ENCODE measurements at places on chromosomes 6 and 20.
A peak's percentile ranks its signal among the peaks of the same experiment; 100 is the strongest.

DNA sequence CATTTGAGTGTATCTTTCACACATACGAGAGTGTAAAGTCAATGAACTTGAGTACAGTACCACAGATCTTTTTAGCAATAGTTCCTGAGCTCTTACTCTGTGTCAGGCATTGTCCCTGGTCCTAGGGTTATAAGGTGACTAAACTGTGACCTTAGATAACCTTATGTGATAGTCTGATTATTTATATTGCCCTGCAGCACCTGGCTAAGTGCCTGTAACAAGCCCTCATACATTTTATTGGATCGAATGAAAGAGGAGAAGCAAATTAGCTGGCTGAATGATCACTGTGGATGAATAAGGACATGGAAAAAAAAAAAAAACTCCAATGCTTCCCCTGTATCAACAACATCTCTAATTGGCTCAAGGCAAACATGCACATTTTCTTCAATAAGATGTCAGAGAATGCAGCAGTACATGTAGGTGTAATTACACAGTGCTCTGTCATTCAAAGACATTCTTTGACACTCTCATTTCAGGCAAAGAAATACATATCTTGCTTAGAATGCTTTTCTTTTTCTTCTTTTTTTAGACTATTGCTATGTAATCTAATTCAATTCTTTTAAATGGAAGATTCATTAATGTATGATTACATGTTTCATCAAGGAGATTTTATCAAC is 153.4 kb downstream of the PHACTR1 start:
- H3K4me1 ChIP-seq, result no peaks in the 10 kb centered on the region
- peaks cover 7% of the 10 kb centered on the region for H3K27me3 ChIP-seq
- H3K36me3 ChIP-seq, result no peaks in the 10 kb centered on the region
- no peak for DNase-seq

DNA sequence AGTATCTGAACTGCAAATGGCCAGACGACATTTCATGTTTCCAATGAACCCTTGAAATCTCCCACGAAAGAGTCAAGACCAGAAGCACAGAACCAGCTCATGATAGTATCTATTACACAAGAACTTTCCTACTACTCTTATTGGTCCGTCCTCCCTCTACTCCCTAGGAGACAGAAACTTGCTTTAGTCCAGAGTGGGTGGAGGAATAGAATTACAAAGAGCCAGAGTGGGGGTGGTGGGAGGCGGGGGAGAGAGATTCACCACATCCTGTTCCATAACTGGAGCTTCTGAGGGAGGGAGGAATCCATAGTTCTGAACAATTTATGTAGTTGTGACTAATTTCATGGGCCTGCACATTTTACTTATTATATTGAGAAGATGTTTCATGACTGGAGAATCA is 18.5 kb upstream of the WFDC10A start:
- H3K27me3 ChIP-seq, result no peaks in the 10 kb centered on the region
- no peak overlapping the region for H3K4me3 ChIP-seq
- H3K4me1 ChIP-seq, result no peaks in the 10 kb centered on the region
- no peak overlapping the region for H3K27ac ChIP-seq
- H3K36me3 ChIP-seq, result no peaks in the 10 kb centered on the region

GRCh38 chr20:10654630-10655029 is 19.2 kb downstream of the JAG1 start:
- H3K27me3 ChIP-seq, result no peaks in the 10 kb centered on the region
- peak overlapping the region; percentile 80 for H3K27ac ChIP-seq
- peaks cover 99% of the 10 kb centered on the region for H3K4me1 ChIP-seq
- DNase-seq, result no peak

DNA sequence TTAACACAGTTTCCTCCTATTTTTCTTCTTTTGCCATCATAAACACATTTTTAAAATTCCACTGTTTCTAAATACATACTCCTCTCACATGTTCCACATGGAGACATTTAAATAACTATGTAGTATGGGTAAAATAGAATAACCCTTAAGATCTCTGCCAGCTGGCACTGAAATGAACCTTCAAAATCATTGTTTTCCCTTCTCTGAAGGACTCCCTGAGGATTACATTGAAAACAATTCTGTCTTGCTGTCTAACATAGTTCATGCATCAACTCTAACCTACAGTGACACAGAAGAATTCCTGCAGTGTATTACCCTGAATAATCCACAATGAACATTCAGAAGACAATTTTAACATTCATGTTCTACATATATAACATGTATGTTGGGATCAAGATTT is 1361.8 kb upstream of the CITED2 start:
- H3K27ac ChIP-seq, result no peak overlapping the region
- no peak overlapping the region for H3K4me3 ChIP-seq
- no peak for DNase-seq
- H3K27me3 ChIP-seq, result no peaks in the 10 kb centered on the region

DNA sequence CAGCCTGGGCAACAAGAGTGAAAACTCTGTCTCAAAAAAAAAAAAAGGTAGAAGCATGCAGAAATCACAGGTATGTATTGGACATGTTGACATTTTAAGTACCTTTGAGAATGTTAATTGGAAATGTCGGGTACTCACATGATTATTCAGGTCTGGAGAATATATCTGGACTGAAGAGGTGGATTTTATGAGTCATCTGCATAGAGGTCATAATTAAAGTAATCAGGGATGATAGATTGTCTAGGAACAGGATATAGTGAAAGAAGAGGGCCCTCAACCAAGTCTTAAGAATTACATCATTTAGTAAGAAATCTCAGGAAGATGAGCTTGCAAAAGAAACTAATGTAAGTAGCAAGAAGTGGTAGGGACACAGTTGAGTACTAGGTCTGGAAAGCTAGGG is 212.5 kb downstream of the UTRN start:
- peaks cover 5% of the 10 kb centered on the region for H3K4me1 ChIP-seq
- H3K27ac ChIP-seq, result no peak overlapping the region
- no peaks in the 10 kb centered on the region for H3K27me3 ChIP-seq
- no peak overlapping the region for H3K4me3 ChIP-seq
- H3K36me3 ChIP-seq, result peaks cover 95% of the 10 kb centered on the region
- no peak for DNase-seq

- H3K4me1 ChIP-seq, result peaks cover 20% of the 10 kb centered on the region
- H3K36me3 ChIP-seq, result no peaks in the 10 kb centered on the region
- H3K27ac ChIP-seq, result no peak overlapping the region
- no peak for DNase-seq
Observed at GRCh38 chr6:4812068-4812467, 35.9 kb downstream of the CDYL start.

DNA sequence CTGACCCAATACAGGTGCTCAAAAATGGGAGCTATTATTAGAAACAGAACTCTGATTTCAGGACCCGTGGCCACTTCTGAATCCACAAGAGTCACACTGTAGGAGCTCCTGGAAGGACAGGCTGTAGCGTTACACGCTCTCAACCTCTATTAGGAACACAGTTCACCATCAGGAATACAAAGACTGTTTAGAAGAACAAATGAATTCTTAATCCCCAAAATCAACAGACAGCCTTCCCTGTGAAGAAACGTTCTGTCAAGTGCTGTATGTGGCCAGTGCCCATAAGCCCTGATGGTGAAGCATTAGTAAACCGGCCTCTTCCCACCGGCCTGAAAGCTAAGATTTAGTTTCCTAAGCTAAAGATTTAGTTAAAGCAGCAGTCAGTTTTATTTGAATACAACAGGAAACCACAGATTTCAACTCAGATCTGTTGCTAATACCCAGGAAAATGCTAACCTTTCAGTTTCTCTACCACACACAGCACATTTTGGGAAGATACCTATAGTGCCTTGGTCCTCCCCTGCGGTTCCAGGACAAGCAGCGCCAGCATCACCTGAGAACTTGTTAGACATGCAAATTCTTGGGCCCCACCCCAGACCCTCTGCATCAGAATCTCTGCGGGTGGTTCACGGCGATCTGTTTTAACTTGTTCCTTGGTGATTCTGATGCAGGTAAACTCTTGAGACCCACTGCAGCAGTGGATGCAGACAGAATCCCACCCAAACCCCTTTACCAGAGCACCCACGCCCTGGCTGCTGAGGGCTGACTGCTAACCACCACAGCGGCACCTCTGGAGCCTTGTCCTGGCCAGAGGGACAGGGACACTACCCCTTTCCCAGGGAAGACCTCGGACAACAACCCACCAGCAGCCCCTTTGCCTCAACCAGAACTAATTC is 33.4 kb downstream of the MTRES1 start:
- peaks cover 12% of the 10 kb centered on the region for H3K4me1 ChIP-seq
- no peaks in the 10 kb centered on the region for H3K27me3 ChIP-seq
- no peak overlapping the region for H3K27ac ChIP-seq
- H3K4me3 ChIP-seq, result no peak overlapping the region
- no peak for DNase-seq
- H3K36me3 ChIP-seq, result no peaks in the 10 kb centered on the region

DNA sequence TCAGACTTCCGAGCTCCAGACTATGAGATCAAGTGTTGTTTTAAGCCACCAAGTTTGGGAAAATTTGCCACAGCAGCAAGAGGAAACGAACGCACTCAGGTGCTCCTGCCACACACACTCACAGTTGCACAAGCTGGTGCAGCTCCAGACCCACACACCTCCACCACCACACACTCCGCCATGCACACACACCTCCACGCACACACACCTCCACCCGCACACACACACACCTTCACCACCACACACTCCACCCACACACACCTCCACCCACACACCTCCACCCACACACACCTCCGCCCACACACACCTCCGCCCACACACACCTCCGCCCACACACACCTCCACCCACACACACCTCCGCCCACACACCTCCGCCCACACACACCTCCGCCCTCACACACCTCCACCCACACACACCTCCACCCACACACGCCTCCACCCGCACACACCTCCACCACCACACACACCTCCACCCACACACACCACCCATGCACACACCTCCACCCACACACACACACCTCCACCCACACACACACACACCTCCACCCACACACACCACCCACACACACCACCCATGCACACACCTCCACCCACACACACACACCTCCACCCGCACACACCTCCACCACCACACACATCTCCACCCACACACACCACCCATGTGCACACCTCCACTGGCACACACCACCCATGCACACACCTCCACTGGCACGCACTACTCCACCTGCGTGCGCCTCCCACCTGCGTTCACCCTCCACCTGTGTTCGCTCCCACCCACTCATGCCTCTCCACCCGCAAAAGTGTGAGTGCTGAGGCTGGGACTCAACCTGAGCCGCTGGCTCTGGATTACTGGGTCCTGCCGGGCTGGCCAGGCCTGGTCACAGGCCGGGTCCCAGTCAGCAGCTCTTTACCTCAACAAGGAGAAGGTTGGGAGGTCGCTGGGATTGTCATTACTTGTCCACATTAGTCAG is 175.6 kb downstream of the BMP7 start:
- no peaks in the 10 kb centered on the region for H3K36me3 ChIP-seq
- H3K4me3 ChIP-seq, result no peak overlapping the region
- peaks cover 13% of the 10 kb centered on the region for H3K27me3 ChIP-seq
- no peaks in the 10 kb centered on the region for H3K4me1 ChIP-seq

- H3K27me3 ChIP-seq, result no peaks in the 10 kb centered on the region
- DNase-seq, result no peak
- H3K36me3 ChIP-seq, result no peaks in the 10 kb centered on the region
- no peaks in the 10 kb centered on the region for H3K4me1 ChIP-seq
Observed at GRCh38 chr6:144178323-144178722, 28.0 kb downstream of the STX11 start.

GRCh38 chr6:55778705-55779104 is 96.7 kb downstream of the BMP5 start:
- no peaks in the 10 kb centered on the region for H3K4me1 ChIP-seq
- no peaks in the 10 kb centered on the region for H3K27me3 ChIP-seq
- no peak overlapping the region for H3K27ac ChIP-seq

GRCh38 chr6:129644567-129645015 is 65.4 kb downstream of the ARHGAP18 start:
- H3K4me1 ChIP-seq, result peaks cover 38% of the 10 kb centered on the region
- DNase-seq, result no peak
- H3K36me3 ChIP-seq, result peaks cover 5% of the 10 kb centered on the region
- H3K4me3 ChIP-seq, result no peak overlapping the region
- H3K27ac ChIP-seq, result peak overlapping the region; percentile 72

- no peaks in the 10 kb centered on the region for H3K27me3 ChIP-seq
- DNase-seq, result no peak
- H3K4me3 ChIP-seq, result no peak overlapping the region
- H3K27ac ChIP-seq, result no peak overlapping the region
- H3K36me3 ChIP-seq, result no peaks in the 10 kb centered on the region
Observed at GRCh38 chr20:8116067-8116811, 15.8 kb upstream of the PLCB1 start.

DNA sequence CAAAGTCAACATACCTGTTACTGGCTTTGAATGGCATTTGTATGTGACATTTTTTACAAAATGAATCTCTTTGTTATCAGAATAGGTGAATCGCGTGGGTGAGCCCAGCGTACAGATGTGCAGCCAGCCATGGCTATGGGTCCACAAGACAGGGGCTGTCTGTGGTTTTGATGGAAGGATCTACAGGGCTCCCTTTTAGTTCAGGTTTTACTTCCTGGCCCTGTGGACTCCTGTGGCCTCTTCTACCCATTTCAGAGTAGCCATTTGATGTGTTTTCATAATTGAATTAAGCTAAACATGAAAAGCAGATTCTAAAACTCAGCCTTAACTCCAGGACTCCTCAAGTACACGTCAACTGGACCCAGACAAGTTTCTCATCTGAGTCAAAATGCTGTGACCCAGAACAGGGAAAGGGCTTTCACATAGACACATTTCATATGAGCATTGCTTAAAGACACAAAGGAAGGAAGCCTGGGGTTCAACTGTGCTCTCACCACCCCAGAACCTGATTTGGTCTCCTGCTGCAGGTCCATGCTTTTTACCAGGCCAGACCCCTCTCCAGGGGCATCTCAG is 105.3 kb upstream of the NAA20 start:
- H3K4me3 ChIP-seq, result no peak overlapping the region
- H3K4me1 ChIP-seq, result peaks cover 74% of the 10 kb centered on the region
- no peaks in the 10 kb centered on the region for H3K36me3 ChIP-seq
- no peaks in the 10 kb centered on the region for H3K27me3 ChIP-seq

DNA sequence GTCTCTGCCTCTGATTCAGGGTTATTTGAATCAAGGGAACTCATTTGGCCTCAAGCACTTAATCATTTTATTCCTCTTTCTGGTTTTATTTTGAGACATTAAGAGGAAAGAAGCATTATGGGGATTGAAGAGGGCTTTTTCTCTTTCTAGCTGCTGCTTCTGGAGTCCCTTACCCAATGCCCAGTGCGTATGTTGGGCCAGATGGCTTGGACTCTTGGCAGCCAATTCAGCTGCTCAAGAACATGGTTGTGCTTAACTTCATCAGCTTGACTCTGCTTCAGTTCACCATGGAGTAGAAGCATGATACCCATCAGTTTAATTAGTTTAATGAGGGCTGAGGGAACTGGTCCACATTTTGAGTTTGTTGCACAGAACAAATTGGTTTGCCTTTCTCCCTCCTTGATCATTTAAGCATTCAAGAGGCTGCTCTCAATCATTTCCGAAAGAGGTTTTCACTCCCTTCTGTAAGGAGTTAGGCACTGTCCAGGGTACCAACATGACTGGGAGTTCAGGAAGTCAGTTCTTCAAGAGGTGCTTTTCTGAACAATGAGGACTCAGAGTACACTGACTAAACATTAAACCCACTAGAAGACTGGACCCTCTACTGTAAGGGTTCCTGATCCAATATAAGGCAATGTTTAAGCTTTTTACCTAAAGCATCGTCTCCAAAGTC is 14.6 kb downstream of the PDYN start:
- H3K27ac ChIP-seq, result no peak overlapping the region
- H3K27me3 ChIP-seq, result no peaks in the 10 kb centered on the region
- H3K4me3 ChIP-seq, result no peak overlapping the region
- no peaks in the 10 kb centered on the region for H3K36me3 ChIP-seq

GRCh38 chr20:36493051-36493800 is 48.1 kb upstream of the MYL9 start:
- peak overlapping the region; percentile 16 for H3K27ac ChIP-seq
- H3K4me3 ChIP-seq, result no peak overlapping the region
- H3K4me1 ChIP-seq, result peaks cover 67% of the 10 kb centered on the region
- H3K27me3 ChIP-seq, result no peaks in the 10 kb centered on the region
- DNase-seq, result no peak

All from heart right ventricle (tissue), 16 donors.